H1 (cell line): ENCODE measurements at places on chromosomes 7 and 10. TPM values are rescaled to one million over a fixed set of nuclear protein-coding genes. Genes with fewer than 3 reads are reported as not detected.

POLR2J3 gene
- 15.8 and 18.7 TPM in 2 replicates for polyA plus RNA-seq

DNA sequence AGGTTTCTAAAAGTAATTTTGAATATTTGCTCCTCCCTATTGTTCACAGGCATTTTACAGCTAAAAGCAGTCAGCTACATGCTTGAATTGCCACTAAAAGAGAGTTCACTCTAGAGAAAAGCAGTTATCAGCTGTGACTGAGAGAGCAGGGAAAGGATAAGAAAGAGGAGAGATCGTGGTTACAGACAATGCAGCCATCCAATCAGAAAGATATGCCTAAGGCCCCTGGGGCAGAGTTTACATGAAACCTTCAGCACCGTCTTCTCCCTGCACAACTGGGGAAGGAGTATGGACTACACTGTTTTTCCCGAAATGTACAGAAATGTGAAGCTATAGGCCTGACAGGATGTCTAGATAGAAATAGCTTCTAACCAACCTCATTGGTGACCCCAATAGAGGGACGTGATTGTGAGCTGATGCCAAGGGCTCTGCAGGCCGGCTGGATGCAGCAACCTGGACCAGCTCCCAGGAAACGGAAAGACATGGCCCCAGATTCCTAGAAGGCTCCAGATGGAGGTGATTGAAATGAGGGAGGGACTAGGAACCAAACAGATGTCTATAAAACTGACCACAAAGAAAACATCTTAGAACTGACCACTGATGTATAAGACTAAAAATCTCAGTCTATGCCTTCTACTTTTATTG is 3.2 kb upstream of the VSTM4 start:
- no peak for DNase-seq

PGAM2 gene
- polyA plus RNA-seq: 2.9 and 4.3 TPM in 2 replicates

AKR1B1 gene
- 215 and 273 TPM in 2 replicates for polyA plus RNA-seq

ZNF853 gene
- 4.3 and 4.4 TPM in 2 replicates for polyA plus RNA-seq

ACTR3C gene
- 0.78 and 1.5 TPM in 2 replicates for polyA plus RNA-seq

GRCh38 chr7:4079956-4080355 is 602.1 kb upstream of the FOXK1 start:
- DNase-seq: no peak

LRRC27 gene
- polyA plus RNA-seq: 1.2 and 2.0 TPM in 2 replicates

GRCh38 chr7:98659756-98660155 is 42.7 kb downstream of the NPTX2 start:
- DNase-seq: no peak

DNA sequence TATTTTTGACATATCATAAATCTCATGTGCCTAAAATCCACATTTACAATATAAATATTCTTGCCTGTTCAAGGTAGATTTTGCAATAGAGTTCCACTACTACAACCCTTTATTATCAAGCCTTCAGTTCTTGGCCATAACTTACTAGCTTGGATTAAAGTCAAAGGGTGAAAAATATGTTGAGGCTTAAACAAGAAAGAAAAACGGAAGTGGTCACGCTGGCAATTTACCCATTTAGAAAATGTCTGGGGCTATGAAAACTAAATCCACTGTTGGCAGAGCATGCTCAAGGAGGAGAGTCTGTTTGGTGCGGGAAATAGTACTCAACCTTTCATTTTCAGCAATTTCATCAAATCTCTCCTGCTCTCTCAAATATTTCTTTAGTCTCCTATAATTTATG is 209.8 kb upstream of the RHOBTB1 start:
- DNase-seq: no peak

DNA sequence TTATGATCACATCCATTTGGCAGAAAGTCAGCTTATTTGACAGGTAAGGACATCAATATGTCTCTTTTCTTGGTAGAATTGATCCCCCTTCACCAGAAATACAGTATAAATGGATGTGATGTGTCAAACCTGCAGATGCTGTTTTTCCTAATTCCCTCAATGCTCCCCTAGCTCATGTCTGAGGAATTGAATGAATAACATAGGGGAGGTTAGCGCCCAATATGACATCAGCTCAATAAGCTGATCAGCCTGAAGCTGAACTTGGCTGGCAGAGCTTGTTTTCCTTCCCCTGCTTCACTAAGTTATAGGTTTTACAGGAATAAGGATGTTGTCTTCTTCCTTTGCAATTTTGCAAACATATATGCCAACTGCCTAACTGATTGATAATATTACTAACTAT is 132.5 kb downstream of the REEP3 start:
- DNase-seq: no peak

TUBB8 gene
- polyA plus RNA-seq: 1.4 and 3.0 TPM in 2 replicates

LGI1 gene
- polyA plus RNA-seq: 0.15 and 0.28 TPM in 2 replicates

PHTF2 gene
- 5.0 and 9.0 TPM in 2 replicates for polyA plus RNA-seq

- DNase-seq: no peak
Measured at GRCh38 chr7:4468320-4469102, 213.6 kb upstream of the FOXK1 start.

DNA sequence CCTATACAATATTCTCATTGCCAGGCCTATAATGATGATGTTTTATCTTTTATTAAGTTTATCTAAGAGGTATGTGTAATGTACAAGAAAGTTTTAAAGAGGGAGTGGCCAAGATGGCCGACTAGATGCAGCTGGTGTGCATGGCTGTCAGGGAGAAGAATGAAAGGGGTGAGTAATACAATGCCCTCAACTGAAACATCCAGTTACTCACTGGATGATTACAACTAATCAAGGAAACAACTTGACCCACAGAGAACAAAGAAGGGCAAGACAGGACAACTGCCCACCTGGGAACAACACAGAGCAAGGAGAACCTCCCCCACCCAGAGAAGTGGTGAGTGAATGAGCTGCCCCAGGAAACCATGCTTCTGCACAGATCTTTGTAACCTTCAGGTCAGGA is 880.0 kb upstream of the LRRTM3 start:
- no peak for DNase-seq

DNA sequence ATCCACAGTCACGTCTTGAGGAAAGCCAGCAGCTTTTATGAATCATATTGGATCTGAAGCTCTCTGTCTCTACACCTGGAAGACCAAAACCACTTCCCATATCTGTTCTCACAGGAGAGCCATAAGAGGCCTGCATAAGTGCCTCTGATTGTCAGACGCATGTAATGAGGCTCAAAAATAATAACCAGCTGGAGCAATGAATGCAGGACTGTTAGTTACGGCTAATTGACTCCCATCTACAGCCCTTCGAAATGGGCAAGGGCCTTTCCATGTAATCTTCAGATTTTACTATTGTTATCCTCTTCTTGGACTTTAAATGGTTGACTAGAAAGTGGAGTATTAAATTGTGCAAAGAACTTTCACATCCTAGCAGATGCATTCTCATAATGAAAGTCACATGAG is 4.4 kb upstream of the SEMA3C start:
- DNase-seq: no peak

TMEM139 gene
- polyA plus RNA-seq: 6.7 and 7.6 TPM in 2 replicates

BMPER gene
- polyA plus RNA-seq: 0.33 and 0.61 TPM in 2 replicates

DNA sequence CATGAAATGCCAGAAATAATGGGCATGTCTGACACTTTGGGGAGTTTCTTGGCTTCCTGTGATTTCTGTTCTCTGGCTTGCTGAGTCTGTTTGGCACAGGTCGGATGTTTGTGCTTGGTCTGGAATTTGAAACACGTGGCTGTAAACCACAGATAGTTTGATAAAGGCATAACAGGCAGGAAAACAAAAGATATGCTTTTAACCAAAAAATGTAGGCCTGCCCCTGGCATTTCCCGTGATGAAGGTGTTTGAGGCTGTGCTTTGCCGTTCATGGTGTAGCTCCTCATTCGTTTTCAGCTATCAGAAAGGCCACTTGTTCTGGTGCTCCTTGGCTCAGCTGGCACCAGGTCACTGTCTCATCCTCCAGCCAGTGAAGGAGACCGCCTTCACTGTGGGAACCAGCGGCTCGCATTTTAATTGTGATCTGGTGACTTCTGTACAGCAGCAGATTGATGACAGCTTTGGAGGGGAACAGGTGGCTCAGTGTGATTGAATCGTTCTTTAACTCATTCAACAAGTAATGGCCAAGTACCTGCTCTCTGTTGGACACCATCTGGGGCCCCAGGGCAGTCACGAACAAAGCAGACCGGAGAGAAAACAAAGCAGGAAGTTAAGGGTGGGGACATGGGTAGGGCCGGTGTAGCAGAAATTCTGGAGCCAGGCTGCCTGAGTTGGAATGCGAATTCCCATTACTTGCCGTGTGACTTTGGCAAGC is 111.5 kb downstream of the CCNY start:
- no peak for DNase-seq

DNA sequence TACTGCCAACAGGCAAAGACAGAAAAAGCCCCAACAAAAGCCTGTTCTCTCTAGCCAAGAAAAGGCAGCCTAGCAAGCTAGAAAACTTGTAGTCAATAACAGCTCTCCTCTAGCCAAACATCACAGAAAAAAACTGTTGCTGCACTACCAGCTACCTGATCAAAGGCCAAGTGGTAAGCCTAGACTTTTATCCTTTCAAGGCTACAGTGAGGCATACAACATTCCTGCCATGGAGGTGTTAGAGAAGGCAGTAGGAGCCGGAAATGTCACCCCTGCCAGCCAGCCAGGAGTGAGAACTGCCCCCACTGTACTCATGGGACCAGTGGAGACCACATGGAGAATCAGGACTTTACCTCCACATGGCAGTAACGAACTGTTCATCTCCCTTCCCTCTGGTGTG is 31.2 kb downstream of the CCDC126 start:
- DNase-seq: no peak

DNA sequence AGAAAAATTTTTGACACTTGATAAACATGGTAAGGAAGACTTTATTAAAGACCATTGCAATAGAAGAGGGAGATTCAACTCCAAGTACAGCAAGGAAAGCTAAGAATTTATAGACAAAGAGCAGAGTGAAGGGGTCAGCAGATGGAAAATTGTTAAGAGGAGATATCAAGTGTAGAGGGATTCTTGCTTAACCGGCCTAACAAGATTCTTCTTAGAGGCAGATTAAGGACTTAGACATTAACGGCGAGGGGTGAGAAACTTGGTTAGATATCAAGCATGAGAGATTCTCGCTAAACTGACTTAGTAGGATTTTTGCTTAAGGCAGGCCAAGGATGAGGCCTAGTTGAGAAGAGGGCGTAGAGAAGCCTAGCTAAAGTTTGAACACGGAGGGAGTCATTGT is 76.0 kb downstream of the ITGB1 start:
- DNase-seq: no peak

GRCh38 chr10:61822781-61823230 is 78.7 kb upstream of the ARID5B start:
- no peak for DNase-seq

- no peak for DNase-seq
Measured at GRCh38 chr10:119383174-119383856, 159.2 kb downstream of the RGS10 start.

GALNT17 gene
- polyA plus RNA-seq: 37.7 and 46.6 TPM in 2 replicates

GRCh38 chr7:2720024-2720423 is 32.0 kb downstream of the AMZ1 start:
- DNase-seq: no peak

- no peak for DNase-seq
Measured at GRCh38 chr7:55207436-55208125, 157.6 kb upstream of the LANCL2 start.

GRCh38 chr10:9545073-9545472 is 1472.6 kb upstream of the CELF2 start:
- no peak for DNase-seq

MSMB gene
- not detected in 2 replicates for polyA plus RNA-seq

DNA sequence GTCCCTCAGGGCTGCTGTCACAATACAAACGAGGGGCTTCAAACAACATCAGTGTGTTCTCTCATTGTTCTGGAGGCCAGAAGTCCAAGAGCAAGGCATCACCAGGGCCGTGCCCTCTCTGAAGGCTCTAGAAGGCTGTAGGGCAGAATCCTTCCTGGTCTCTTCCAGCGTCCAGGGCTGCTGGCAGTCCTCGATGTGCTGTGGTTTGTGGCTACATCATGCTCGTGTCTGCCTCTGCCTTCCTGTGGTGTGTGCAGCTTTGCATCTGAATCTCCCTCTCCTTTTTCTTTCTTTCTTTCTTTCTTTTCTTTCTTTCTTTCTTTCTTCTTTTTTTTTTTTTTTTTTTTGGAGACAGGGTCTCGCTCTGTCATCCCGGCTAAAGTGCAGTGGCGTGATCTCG is 103.5 kb downstream of the INSYN2A start:
- no peak for DNase-seq
